A549 treated with Hydrocortisone at 1 μM for 4 hours (cell line): ENCODE measurements at places on chromosomes 1 and 21. TPM values are rescaled to one million over a fixed set of nuclear protein-coding genes. Genes with fewer than 3 reads are reported as not detected.

The PEA15 gene
- total RNA-seq = 166 to 210 TPM (median 183 TPM) in 5 replicates

The FCER1G gene
- total RNA-seq = 0.22 to 0.43 TPM (median 0.28 TPM) in 3 of 5 replicates, not detected in the others

The RUNX3 gene
- total RNA-seq = 4.2 to 5.5 TPM (median 5.4 TPM) in 5 replicates

The RXFP4 gene
- total RNA-seq = not detected in 5 replicates

The CCDC185 gene
- not detected in 5 replicates for total RNA-seq

The MXRA8 gene
- total RNA-seq = 0.12 to 0.25 TPM (median 0.16 TPM) in 5 replicates

The SLAMF7 gene
- 0.99 to 2.1 TPM (median 1.8 TPM) in 5 replicates for total RNA-seq

The GJA5 gene
- total RNA-seq = not detected in 5 replicates

The SUSD4 gene
- 0.57 to 0.91 TPM (median 0.77 TPM) in 5 replicates for total RNA-seq

The ZYG11A gene
- 2.2 to 2.8 TPM (median 2.7 TPM) in 5 replicates for total RNA-seq

The PFDN2 gene
- total RNA-seq = 97.4 to 109 TPM (median 107 TPM) in 5 replicates

The DFFA gene
- total RNA-seq = 22.0 to 24.8 TPM (median 24.4 TPM) in 5 replicates

The GPR37L1 gene
- total RNA-seq = 0.13 to 0.30 TPM (median 0.14 TPM) in 5 replicates

The OR2T34 gene
- total RNA-seq = not detected in 5 replicates

The SLC30A2 gene
- total RNA-seq = 0.24 to 0.58 TPM (median 0.42 TPM) in 5 replicates

The PLCH2 gene
- total RNA-seq = 0.24 to 0.43 TPM (median 0.33 TPM) in 5 replicates

The NBL1 gene
- total RNA-seq = 40.0 to 59.7 TPM (median 51.5 TPM) in 5 replicates

The RAVER2 gene
- 3.3 to 5.1 TPM (median 4.5 TPM) in 5 replicates for total RNA-seq

The NPPB gene
- total RNA-seq = 0.16 TPM in 1 of 5 replicates, not detected in the others

The CCDC17 gene
- total RNA-seq = 0.18 to 0.36 TPM (median 0.26 TPM) in 5 replicates

The TFF1 gene
- 21.7 to 28.6 TPM (median 26.5 TPM) in 5 replicates for total RNA-seq

The BCAR3 gene
- total RNA-seq = 71.7 to 104 TPM (median 77.8 TPM) in 5 replicates

The FAM163A gene
- not detected in 5 replicates for total RNA-seq

The TRIM63 gene
- 1.3 to 2.0 TPM (median 1.8 TPM) in 5 replicates for total RNA-seq

The ERMAP gene
- 3.2 to 5.1 TPM (median 3.6 TPM) in 5 replicates for total RNA-seq

The VCAM1 gene
- 0.02 to 0.06 TPM (median 0.05 TPM) in 4 of 5 replicates, not detected in the other for total RNA-seq

The H3-3A gene
- total RNA-seq = 400 to 443 TPM (median 403 TPM) in 5 replicates

The DHRS3 gene
- total RNA-seq = 40.2 to 49.5 TPM (median 47.2 TPM) in 5 replicates

The FAM110D gene
- 0.06 TPM in 4 of 5 replicates, not detected in the other for total RNA-seq

The PSRC1 gene
- 18.9 to 22.7 TPM (median 21.0 TPM) in 5 replicates for total RNA-seq

The FALEC gene
- 0.22 TPM in 1 of 5 replicates, not detected in the others for total RNA-seq

The OR10J1 gene
- not detected in 5 replicates for total RNA-seq

The RCSD1 gene
- 0.06 to 0.21 TPM (median 0.06 TPM) in 3 of 5 replicates, not detected in the others for total RNA-seq

The SMIM11 gene
- total RNA-seq = 1.2 to 20.8 TPM (median 10.1 TPM) in 5 replicates

The SETD4 gene
- 9.0 to 11.1 TPM (median 10.4 TPM) in 5 replicates for total RNA-seq

The KRTAP19-7 gene
- not detected in 5 replicates for total RNA-seq

The CD1C gene
- total RNA-seq = not detected in 5 replicates

The ADAMTSL4 gene
- 4.4 to 7.3 TPM (median 6.8 TPM) in 5 replicates for total RNA-seq

The ECM1 gene
- total RNA-seq = 1.4 to 2.0 TPM (median 1.8 TPM) in 5 replicates

The SPATA21 gene
- total RNA-seq = 0.05 to 0.14 TPM (median 0.05 TPM) in 4 of 5 replicates, not detected in the other

The FAAH gene
- total RNA-seq = 0.61 to 0.88 TPM (median 0.81 TPM) in 5 replicates

The UBE2U gene
- total RNA-seq = not detected in 5 replicates

The OR2L8 gene
- not detected in 5 replicates for total RNA-seq

The SPRR2A gene
- total RNA-seq = not detected in 5 replicates

The PTGFRN gene
- 12.5 to 15.7 TPM (median 13.2 TPM) in 5 replicates for total RNA-seq

The SNRNP40 gene
- 36.5 to 43.5 TPM (median 42.1 TPM) in 5 replicates for total RNA-seq

The LEPR gene
- 2.1 to 3.2 TPM (median 2.9 TPM) in 5 replicates for total RNA-seq

The CHODL gene
- total RNA-seq = not detected in 5 replicates

The RNU1-4 gene
- 6.1 to 30.4 TPM (median 9.0 TPM) in 3 of 5 replicates, not detected in the others for total RNA-seq

The VAV3 gene
- total RNA-seq = 0.56 to 1.5 TPM (median 0.66 TPM) in 5 replicates

The ERICH3 gene
- total RNA-seq = not detected in 5 replicates

The ENAH gene
- 59.0 to 101 TPM (median 73.6 TPM) in 5 replicates for total RNA-seq

The FAM72A gene
- total RNA-seq = 10.1 to 10.7 TPM (median 10.5 TPM) in 5 replicates
